ENCODE measurements at places on chromosomes 5 and 9.

DNA sequence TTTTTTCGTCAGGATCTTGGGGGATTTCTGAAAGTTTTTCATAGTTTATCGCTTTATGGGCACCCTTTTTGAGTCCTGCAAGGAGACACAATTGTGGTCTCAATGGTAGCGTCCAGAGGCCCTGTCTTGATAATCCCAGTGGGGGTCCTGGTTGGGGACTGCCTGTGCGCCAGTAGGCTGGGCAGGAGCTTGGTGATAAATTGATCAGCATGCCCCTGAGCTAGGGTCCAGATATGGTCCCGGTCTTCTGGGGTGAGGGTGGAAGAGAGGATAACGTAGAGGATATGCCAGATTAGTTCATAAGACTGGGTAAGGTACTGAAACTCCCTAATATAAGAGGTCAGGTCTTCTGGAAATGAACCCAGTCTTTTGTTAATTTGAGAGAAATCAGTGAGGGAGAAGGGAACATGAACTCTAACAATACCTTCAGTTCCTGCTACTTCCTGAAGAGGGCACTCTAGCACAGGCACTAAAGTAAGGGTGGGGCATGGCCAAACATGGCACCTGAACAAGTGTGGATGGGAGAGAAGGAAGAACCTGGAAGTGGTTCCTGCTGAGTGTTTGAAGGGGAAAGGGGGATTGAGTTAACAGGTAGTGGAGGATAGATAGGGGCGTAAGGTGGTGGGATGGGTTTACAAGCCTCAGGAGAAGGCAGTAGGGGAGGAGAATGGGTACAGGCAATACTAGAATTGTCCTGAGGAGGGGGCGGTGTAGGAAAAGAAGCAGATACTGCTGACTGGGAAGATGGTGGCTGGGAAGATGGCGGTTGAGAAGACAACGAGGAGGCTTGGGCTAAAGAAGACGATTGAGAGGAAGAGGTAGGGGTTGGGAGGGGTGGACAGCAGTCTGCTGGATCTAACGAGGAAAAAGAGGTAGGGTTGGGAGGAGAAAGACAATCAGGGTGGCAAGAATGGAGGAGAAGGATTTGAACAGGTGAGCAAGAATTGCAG is 33.8 kb upstream of the ANXA2R start:
- DNase-seq = peak; percentile 26

GRCh38 chr9:109792951-109793546 is 13.1 kb downstream of the PALM2AKAP2 start:
- DNase-seq = no peak

DNA sequence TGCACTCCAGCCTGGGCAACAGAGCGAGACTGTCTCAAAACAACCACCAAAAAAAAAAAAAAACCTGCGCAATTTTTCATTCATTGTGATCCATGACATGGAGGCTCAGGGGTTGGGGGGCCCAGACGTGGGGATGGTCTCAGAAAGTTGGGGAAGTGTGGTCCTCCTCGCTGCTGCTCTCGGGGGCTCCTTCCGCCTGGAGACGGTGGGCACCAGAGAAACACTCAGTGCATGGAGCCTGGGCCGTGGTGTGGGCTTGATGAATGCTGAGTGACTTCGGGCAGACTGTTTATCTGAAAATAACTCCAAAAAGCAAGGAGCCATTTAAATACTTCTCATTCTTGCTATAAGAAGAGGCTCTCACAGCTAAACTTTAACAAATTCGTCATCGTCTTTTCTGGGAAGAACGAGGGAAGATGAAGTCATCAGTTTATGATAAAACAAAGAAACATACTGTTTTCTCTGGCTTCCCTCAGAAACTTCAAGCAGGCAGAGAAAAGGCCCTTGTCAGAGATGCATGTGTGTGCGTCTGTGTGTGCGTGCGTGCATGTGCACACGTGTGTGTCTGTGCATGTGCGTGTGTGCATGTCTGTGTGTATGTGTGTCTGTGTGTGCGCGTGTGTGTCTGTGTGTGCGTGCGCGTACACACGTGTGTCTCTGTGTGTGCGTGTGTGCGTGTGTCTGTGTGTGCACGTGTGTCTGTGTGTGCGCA is 35.0 kb downstream of the RASGEF1C start:
- no peak for DNase-seq

- no peak for DNase-seq
Measured at GRCh38 chr9:133599470-133600173, 9.6 kb downstream of the FAM163B start.

DNA sequence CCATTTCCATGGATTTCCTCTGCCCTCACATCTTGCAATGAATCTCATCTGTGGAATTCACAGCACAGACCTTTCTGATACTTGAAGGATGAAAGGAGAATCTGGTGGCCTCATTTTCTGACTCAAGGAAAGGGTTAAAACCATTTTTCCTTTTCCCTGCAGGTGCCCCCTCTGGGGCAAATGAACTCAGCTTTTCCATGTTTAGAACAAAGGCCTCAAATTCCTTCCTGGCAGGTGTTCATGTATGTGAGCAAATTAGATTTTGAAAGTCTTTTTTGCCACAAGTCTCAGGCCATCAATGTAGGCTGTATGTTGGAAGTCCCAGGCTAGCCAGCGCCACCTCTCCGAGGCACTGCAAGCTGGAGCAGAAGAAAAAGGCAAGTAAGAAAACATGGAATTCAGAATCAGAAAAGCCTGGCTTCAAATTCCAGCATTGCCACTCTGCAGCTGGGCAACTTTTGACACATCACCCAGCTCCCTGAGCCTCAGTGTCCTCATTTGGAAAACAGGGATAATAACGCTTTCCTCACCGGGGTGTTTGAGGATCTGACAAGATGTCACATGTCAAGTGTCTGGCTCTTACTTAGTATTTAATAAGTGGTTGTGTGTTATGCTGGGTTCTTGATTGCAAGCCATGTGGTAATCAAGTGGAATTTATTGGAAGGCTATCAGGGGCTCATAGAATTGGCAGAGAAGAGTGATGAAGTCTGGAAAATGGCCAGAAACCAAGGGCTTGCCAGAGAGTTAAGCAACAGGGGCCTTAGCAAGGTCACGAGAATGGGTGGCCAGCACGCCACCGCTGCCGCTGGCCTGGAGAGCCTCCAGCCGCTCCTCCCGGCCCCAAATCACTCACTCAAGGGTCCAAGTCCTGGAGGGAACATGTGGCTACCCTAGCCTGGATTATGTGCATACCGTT is 48.4 kb upstream of the SMIM23 start:
- DNase-seq = no peak

DNA sequence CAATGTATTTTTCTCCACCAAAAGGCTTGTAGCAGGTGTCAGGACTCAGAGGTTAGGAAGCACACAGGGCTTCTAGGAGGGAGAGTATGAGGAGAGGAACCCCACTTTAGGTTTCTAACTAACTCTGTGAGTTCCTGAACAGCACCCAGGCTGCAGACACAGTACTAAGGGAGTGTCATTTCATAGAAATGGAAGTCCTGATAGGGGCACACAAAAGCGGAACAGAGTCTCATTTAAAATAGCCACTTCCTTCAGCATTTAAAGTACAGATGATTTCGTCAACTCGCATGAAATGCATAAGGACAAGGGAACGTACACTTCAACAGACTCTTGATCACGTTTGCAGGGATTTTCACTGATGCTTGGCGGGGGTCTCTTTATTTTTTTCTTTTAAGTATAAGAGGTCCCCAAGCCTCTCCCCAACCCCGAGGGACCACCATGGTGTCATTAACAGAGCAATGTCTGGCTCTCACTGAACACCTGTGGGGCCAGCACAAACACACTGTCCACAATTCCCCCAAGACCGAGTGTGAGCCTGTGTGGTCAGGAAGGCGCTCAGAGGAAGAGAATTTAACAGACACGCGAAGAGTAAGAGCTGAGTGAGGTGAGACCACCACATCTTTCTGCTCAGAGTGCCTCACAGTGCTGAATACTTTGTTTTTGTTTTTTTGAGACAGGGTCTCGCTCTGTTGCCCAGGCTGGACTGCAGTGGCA is 82.3 kb downstream of the SECISBP2 start:
- no peak for DNase-seq

Measured in activated T-cell treated with anti-CD3 and anti-CD28 coated beads for 48 hours (primary cell).